RWPE2 (cell line): ENCODE measurements at places on chromosomes 16 and 17.
A peak's percentile ranks its signal among the peaks of the same experiment; 100 is the strongest.

- no peak for DNase-seq
Measured at GRCh38 chr17:49613182-49613800, 37.6 kb downstream of the NXPH3 start.

DNA sequence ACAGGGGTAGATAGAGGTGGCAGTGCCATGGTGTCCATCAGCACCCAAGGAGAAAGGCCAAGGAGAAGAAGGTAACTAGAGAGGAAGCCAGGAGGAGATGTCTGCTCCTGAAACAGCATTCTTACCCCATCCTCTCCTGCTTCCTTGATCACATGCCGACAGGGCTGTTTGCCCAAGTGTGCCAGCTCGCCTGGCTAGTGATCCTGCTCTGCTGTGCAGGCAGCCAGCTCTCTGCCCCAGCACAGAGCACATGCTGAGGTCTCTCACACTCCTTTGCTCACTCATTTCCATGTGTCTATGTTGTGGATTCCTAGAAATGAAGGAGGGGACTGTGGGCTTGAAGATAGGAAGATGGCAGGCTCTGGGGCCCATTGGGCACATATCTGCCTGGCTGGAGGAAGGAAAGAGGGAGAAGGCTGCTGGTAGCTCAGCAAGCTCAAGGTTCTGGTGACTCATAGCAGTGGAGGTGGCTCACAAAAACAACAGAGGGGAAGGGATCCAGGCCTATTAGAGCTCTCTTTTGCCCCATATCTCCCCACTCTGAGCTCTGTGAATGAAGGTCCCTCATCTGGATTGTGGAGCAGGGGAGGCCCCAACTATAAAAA, 54.3 kb downstream of the NEUROD2 start:
- DNase-seq: no peak

- DNase-seq: no peak
Measured at GRCh38 chr17:48520631-48521079, 10.2 kb downstream of the HOXB1 start.

GRCh38 chr16:5026664-5027063, 7.1 kb downstream of the NAGPA start:
- no peak for DNase-seq

DNA sequence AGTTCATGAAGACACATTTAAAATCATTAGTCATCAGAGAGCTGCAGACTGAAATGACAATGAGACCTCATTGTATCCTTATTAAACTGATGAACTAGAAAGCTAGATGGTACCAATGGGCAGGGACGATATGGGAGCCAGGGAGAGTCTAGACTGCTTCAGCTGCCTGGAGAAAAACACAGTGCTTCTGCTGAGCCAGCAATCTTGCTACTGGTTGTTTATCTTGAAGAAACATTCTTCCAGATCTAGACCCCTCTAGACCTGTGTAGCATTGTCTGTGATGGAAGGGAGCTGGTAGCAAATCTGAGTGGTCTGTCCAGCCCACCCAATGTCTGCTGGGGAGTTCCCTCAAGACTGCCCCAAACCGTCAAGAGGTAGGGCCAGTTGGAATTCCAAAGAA, 2.0 kb upstream of the DRC7 start:
- DNase-seq: no peak

GRCh38 chr17:71405101-71405500, 715.7 kb upstream of the SOX9 start:
- DNase-seq: peak; percentile 91

DNA sequence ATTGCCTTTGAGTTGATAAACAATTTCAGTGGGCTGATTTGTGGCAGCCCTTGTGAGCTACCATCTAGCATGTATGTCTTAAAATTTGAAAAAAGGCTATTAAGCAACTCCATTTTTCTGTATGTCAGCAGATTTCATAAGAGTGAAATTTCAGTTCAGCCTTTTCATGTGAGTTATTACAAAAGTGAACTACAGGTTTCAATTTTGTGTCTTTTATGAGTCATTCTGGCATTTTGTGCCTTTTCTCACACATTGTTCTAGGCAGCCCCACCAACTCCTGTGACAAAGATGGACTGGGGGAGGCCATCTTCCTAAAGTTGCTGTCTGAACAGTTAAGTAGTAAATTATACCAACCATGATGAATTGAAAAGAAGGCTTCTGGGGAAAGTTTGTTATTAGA, 52.1 kb downstream of the USP10 start:
- no peak for DNase-seq

DNA sequence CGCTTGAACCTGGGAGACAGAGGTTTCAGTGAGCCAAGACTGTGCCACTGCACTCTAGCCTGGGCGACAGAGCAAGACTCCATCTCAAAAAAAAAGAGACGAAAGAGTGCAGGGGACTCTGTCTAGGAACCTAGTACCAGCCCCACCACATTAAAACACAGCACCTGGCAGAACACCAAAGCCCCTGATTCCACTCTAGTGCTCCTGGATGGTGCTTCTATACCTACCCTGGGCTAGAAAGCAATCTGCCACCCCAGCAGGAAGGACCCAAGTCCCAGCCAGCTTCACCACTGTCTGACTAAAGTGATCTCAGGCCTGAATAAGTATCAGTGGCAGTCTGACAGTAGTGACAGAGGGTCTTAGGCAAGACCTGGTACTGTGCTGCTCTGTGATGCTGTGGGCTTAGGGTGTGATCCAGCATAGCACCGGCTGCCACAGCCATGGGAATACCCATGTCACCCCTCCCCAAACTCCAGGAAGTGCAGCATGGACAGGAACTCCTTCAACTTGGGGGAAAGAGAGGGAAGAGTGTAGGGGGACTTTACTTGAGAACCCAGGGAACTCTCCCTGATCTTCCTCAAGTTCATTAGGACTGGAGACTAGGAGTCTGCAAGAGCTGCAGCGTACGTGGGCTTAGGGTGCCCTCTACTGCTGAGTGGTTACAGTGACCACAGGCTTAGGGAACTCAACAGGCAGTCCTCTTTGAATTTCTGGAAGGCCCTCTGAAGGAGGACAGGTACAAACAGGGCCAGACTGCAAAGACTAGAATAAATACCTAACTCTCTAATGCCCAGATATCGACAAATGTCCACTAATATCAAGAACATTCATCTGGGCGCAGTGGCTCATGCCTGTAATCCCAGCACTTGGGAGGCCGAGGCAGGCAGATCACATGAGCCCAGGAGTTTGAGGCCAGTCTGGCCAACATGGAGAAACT, 30.0 kb upstream of the RNF43 start:
- DNase-seq: peak; percentile 73

DNA sequence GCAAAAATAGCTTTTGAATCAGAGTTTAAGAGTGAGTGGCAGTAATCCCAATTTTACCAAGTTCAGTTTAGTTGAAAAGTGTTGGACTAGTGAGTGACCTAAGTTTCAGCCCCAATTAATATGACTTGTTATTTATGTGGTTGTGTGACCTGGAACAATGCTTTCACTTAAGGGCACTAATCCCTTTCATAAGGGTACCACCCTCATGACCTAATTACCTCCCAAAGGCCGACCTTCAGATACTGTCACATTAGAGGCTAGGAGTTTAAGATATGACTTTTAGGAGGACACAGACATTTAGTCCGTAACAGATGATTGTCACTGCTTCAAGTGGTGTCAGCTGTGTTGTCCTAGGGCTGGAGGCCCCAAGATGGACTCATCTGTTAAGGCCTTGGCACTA, 190.0 kb downstream of the IRX3 start:
- DNase-seq: no peak

GRCh38 chr16:29765167-29766032, 12.7 kb upstream of the ZG16 start:
- DNase-seq: no peak

DNA sequence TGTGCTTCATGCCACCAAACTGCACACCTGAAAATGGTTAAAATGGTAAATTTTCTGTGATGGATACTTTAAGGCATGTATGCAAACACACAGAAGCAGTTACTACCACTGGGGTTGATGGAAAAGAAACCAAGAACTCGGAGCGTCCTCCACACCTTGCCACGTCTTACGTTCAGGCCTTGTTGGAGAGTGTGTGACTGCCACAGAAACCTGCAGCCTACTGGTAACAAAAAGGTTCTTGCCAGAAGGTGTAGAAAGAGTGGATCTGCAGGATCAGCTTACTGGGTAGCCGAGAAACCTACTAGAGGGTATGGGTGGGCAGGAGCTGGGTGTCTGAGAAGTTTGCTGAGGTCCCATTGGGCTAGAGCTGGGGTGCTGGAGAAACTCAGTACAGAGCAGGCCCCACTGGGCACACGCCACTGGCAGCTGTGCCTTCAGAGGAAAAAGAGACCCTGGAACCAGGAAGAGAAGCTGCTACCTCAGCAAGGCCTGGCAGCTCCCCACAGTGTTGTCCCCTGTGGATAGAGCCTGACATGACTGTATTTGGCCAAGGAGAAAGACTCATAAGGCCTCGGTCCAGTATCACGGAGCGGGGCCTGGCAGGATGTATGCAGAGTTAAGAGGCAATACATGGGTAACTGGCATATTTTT, 204.6 kb downstream of the SEC14L1 start:
- no peak for DNase-seq

DNA sequence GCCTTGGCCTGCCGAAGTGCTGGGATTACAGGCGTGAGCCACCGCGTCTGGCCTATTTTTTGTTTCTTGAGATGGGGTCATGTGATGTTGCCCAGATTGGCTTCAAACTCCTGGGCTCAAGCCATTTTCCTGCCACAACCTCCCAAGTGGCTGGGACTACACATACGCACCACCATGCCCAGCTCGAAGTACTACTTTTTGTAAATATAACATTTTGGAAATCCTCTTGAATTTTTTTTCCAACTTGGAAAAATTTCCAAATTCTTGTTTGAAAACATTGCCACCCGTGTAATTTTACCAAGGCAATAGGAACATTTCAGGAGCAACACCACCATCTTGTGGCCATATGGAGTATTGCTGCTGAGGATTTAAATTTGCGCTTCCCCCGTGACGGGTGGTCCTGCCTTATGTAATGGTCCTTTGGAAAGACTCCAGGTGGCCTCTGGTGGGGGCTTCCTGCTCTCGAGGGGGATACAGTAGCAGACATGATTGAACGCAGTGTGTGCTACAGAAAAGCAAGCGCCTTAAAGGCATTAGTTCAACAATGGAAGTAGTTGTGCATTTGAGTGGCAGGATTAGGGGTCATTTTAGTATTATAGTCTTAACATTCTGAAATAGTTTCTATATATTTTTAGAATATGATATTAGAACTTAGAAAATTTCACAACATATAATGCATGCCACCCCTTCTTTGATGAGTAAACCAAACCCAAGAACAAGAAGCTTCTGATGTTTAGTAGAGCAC, 8.0 kb downstream of the FLYWCH1 start:
- DNase-seq: no peak

- DNase-seq: no peak
Measured at GRCh38 chr16:74601126-74601871, 5.6 kb downstream of the GLG1 start.

DNA sequence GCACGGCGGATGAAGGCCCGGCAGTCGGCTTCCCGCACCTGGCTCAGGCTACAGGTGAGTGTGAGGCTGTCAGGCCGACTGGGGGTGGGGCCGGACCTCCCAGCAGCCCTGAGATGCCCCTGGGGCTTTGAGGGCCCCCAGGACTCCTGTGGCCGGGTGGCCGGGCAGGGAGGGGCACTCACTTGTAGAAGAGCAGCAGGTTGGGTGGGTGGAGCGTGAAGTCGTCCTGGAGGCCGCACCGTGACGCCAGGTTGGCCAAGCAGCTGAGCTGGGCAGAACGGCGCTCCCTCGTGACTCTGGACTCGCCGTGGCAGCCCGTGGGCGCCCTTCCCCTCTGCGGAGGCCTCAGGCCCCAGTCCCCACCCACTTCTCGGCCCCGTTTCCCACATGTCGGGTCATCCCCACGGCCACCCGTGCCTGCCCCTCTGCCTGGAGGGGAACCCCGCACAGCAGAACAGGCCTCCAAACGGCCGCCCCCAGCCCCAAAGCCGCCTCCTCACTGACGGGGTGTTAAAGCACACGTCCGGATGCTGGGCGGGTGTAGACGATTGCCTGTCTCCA, 12.9 kb downstream of the RPUSD1 start:
- DNase-seq: no peak

GRCh38 chr17:76695059-76695831, 15.5 kb downstream of the MXRA7 start:
- DNase-seq: no peak

DNA sequence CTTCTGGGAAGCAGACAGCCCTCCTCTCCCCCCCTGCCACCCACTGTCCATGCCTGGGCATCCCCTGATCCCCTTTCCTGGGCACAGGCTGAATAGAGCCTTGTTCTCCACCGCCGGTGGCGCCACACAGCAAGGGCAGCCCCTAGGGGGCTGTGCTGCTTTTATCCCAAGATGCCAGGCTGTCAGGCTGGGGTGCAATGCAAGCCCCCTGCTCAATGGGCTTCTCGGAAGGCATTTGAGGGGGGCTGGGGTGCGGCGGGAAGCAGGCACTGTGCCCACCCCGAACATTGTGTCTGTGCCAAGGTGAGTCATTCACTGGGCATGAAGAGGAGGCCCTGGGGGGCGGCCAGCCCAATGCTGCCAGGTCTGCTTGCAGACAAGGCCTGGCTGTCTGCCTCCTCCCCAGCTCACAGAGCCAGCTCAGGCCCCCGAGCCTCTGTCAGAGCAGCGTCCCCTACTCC, 1.5 kb upstream of the GFAP start:
- DNase-seq: peak; percentile 90

DNA sequence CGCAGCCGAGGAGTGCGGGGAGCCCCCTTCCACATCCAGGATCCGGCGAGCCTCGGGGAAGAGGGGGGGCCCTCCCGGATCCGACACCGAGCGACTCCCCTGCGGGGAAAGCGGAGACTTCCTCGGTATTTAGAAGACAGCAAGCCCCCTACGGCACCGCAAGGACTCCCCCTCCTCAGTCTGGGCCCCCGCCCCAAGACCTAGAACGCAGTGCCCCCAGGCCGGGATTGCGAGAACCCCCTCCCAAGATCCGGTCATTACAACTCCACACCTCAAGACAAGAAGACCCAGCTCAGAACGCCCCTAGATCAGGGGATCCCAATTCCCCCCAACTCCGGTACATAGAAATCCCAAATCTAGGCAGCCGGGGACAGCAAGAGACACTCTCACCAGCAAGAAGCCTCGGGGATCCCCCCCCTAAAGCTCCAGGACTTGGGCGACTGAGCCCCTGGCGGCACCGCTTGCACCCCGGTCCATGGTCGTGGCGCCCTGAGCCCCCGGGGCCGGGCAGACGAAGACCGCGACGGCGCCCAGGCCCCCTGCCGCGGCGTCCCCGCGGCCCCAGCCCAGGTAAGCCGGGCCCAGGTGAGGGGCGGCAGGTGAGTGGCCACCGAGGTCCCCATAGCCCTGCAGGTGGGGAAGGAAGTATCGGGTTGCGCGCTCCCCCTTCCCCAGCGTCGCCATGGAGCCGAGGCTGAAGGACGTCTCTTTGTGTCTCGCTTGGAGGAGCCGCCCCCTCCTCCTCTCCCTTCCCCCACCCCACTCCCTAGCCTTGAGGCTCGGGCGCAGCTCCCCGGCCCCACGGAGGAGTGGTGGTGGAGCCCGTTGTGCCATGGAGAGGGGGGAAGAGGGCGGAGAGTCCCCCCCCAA, 641 bp downstream of the SBK1 start:
- DNase-seq: no peak

- no peak for DNase-seq
Measured at GRCh38 chr17:6639586-6640535, 650 bp downstream of the KIAA0753 start.

- DNase-seq: no peak
Measured at GRCh38 chr17:81120149-81120484, 45.2 kb upstream of the PVALEF start.

- no peak for DNase-seq
Measured at GRCh38 chr16:23323224-23324030, 21.3 kb downstream of the SCNN1B start.
